Nucleus accumbens (tissue), 56 donors: ENCODE measurements at places on chromosomes 7 and 10.

DNA sequence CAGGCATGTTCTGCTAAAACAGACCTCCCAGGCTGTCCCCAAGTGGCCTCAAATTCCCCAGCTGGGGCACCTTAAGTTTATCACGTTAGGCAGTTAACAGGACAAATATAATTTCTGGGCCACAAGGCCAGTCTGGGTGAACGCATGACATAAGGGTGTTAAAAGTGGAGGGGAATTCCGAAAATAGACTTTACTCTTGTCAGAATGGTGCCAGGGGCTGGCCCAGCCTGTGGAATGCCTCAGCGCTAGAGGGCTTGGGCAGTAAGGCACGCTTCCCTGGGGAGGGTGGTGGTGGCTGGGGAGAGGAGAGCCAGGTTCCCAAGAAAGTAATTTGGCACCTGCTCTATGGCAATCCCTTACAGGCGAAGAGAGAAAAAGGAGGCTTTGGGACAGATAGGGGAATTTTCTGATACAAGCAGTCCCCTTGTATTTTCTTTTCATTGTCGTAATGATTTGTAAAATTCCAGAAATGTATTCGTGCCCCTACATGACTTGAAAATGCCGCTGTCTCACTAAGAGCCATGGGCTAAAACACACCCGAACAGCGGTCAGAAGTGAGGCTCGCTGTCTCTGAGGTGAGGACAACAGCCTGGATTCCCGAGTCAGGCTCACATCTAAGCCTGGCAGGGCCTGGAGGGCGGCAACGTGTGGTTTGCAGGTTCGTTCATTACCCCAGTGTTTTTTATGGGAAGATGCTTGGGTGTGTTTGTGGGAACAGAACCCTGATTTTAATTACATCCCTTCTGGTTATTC lies 463.2 kb upstream of the GALNT17 start:
- no peak for DNase-seq

GRCh38 chr10:130820880-130821482 lies 490.5 kb downstream of the TCERG1L start:
- no peak for DNase-seq

GRCh38 chr10:126479280-126479895 lies 91.1 kb upstream of the ADAM12 start:
- DNase-seq: no peak

GRCh38 chr7:155342313-155342712 lies 44.6 kb downstream of the INSIG1 start:
- DNase-seq: no peak

- DNase-seq: peak; percentile 72
Observed at GRCh38 chr10:59907918-59908807, 1.8 kb upstream of the CCDC6 start.
